PC-3 (cell line): ENCODE measurements at places on chromosomes 1 and 21. TPM values are rescaled to one million over a fixed set of nuclear protein-coding genes. Genes with fewer than 3 reads are reported as not detected.

Gene SPRR2E
- total RNA-seq: not detected in 2 replicates

Gene C1orf167
- total RNA-seq: not detected in 2 replicates

Gene AMY2B
- 0.23 and 0.98 TPM in 2 replicates for total RNA-seq

Gene NBPF6
- 0.07 TPM in 1 of 2 replicates, not detected in the other for total RNA-seq

DNA sequence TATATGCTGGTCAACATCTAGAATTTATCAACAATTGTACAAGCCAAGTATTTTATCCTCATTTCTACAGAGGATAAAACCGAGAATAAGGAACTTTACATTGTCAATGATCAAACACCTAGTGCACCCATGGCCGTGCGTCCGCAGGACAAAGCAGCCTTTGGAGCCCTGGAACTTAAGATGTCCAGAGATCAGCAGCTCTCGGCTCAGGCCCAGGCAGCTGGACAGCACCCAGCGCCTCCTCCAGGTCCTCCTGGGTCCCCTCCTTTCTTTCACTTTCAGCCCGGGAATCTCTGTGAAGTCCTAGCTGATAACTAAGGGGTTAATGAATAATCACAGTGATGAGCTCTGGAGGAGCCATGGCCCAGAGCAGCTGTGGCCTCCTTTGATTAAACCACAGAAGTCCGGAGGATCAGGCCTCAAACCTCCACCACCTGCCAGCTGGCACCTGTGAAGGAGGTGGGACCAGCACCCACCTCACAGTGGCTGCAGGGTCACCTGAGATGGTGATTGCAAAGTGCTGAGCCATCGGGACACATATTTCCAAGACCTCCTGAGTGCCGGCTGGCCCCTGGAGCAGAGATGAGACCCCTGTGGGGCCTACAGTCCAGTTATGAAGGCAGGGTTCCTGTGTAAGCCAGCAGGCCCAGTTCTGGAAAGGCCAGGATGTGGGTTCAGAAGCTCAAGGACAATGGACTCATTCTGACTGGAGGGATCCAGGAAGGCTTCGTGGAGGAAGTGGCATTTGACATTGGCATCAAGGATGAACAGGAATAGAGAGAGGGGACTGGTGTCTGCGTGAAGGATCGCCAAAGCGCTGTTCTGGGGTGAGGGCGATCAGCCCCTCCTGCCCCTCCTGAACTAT lies 11.6 kb upstream of the SAMD11 start:
- H3K4me1 ChIP-seq: peaks cover 6% of the 10 kb centered on the region
- no peak overlapping the region for H3K4me3 ChIP-seq
- DNase-seq: no peak
- no peak overlapping the region for H3K27ac ChIP-seq
- no peaks in the 10 kb centered on the region for H3K36me3 ChIP-seq
- peaks cover 19% of the 10 kb centered on the region for H3K27me3 ChIP-seq
